ENCODE measurements at places on chromosomes 7 and 10.

- no peak for DNase-seq
Observed at GRCh38 chr10:94024407-94024806, 30.7 kb downstream of the PLCE1 start.

GRCh38 chr7:22944022-22944421, 69.9 kb downstream of the HYCC1 start:
- DNase-seq = no peak

GRCh38 chr7:112484671-112485167, 3.9 kb downstream of the LSMEM1 start:
- no peak for DNase-seq

- DNase-seq = no peak
Observed at GRCh38 chr10:22228167-22228938, 10.5 kb upstream of the EBLN1 start.

DNA sequence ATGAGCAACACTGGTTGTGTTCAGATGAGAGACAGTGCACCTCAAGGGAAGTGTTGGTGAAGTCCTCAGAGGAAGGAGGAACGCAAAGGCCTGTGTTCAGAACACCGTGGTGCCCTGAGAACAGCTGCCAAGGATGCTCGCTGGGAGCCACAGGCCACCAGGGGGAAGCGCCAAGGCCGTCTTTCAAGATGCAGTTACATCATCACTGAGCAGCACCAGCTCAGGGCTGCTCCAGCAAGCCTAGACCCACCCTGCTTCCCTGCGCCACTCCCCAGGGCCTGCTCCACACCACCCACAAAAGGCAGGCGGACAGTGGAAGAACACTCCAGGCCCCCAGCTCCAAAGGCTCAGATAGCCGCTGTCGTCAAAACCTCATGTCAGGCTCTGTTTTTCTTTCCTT, 378.8 kb downstream of the DPP6 start:
- no peak for DNase-seq

DNA sequence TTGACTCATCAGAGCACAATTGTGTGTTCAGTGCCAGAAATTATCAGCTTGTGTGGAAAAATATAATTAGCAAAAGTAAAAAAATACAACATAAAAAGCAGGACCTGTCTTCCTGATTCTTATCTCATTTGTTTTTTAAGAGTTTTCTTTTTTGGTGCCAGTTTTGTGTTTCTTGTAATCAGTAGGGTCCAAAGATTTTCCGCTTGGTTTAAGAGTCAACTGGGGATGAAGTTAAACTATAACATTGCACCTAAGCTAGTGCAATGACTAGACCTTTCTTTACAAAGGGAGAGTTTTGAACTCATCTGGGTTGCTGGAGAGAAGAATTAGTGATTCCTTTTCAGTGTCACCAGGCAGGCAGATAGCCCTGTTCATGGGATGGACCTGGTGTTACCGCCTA, 113.4 kb downstream of the PLPP4 start:
- no peak for DNase-seq

DNA sequence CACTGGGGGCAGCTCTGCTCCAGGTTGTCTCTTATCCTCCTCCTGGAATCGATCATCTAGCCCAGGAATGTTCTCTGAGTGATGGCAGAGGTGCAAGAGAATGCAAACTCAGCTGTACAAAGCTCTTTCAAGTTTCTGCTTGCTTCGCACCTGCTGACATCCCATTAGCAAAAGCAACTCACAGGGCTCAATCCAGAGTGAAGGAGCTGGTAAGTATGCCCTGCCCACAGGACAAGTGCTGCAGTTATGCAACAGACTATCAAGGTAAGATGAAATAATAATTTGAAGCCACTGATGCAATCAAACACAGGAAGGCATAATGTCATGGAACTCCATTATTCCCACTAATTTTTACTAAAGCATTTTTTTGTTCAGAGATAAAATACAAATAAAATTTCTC, 122.2 kb downstream of the GRM3 start:
- DNase-seq = no peak

DNA sequence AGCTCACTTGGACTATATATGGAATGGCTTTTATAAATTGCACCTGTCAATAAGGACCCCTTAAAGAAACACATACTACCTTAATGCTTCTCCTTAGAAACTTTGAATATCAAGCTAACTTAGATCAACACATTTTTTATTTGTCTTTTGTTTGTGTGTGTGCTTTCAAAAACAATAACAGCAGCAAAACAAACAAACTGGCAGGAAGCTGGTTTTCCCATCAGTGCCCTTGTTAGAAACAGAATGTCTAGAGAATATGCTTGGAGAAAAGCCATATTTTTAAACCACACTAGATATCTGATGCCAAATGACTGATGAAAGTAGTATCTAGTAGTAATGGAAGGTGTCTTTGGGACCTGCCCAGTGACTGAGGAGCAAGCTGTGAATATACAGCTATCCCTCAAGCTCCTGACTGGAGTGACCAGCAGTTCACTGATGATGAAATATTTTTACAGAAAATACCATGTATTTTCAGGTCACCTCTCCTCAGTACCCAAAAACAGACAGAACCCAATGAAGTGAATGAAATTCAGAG, 1.0 kb downstream of the PDE1C start:
- no peak for DNase-seq

DNA sequence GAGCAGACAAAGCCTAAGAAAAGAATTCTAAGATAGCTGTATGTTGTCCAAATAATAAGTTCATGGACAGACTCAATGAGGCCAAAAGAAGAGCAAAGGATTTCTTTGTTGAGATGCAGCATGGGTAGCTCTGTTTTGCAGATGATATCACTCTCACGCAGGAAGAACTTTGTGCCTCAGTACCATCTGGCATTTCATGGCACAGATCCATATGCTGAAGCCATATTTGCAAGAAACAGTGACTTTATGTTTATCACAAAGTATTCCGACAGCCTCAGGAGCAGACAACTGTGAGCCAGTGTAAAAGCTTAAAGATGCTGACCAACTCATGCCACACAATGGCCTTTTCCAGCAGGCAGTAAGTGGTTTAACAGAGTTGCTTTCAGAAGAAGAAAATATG, 45.5 kb upstream of the RNF148 start:
- DNase-seq = no peak

- no peak for DNase-seq
Observed at GRCh38 chr7:27846388-27846787, 106.4 kb downstream of the TAX1BP1 start.

GRCh38 chr10:120400601-120401000, 56.4 kb upstream of the PLPP4 start:
- no peak for DNase-seq

DNA sequence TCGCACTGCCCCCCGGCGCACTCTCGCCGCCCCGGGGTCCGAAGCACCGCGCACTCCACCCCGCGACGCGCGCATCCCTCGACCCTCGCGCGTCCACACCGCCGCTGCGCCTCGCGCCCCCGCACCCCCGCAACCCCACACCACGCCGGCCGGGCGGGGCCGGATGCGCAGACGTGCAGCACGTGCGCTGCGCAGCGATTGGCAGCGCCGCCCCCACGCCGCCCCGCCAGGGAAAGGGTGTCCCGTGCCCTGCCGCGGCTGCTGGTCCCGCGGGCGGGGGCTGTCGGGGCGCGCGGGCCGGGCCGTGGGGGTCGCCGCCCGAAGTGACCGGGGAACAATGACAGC, 53.7 kb upstream of the KDM7A start:
- DNase-seq = no peak

GRCh38 chr10:58152673-58153263, 114.9 kb downstream of the IPMK start:
- DNase-seq = no peak

- DNase-seq = no peak
Observed at GRCh38 chr7:131501422-131501821, 55.0 kb downstream of the PODXL start.

GRCh38 chr10:106980495-106981451, 183.7 kb downstream of the SORCS1 start:
- DNase-seq = no peak

DNA sequence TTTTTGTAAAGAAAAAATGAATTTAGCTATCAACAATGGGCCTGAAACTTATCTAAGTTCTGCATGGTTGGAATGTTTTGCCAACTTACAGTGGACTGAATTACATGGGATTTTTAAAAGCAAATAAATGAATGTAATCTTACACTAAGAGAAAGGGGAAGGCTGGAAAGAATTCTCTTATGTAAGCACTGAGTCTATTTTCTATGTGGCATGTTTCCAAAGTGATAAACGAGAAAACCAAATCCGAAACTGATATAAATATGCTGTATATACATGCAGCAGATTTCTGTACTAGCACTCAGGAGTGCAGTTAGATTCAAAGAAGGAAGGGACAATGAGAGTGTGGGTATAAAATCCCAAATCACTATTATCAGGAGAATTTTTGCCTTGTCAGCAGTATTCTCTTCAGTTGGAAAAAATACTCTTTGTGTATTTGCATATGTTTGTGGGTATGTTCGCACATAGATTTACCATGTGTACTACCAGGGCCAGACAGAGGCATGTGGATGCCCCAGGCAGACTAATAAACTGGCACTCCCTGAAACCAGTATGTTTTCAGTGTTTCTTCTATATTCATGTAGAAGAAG, 334.3 kb upstream of the SEMA3D start:
- no peak for DNase-seq

DNA sequence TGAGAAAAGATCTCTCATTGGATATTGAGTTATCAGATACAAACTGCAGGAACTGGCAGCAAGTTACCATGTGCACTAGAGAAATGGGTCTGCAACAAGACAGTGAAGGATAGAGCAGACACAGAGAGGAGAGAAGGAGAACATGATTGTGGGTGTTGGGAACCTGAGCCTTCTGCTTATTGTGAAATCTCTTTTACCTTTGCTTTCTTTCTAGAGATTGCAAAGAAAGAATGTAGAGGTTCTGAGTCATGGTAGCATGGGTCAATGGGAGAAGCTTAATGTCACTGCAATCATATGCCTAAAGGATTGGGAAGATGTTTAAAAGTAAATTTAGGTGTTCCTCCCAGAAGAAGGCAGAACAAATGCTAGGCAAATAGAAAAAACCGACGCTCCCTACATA, 821.4 kb downstream of the CCSER2 start:
- DNase-seq = no peak

- DNase-seq = no peak
Observed at GRCh38 chr7:106839511-106839910, 25.6 kb upstream of the PIK3CG start.

DNA sequence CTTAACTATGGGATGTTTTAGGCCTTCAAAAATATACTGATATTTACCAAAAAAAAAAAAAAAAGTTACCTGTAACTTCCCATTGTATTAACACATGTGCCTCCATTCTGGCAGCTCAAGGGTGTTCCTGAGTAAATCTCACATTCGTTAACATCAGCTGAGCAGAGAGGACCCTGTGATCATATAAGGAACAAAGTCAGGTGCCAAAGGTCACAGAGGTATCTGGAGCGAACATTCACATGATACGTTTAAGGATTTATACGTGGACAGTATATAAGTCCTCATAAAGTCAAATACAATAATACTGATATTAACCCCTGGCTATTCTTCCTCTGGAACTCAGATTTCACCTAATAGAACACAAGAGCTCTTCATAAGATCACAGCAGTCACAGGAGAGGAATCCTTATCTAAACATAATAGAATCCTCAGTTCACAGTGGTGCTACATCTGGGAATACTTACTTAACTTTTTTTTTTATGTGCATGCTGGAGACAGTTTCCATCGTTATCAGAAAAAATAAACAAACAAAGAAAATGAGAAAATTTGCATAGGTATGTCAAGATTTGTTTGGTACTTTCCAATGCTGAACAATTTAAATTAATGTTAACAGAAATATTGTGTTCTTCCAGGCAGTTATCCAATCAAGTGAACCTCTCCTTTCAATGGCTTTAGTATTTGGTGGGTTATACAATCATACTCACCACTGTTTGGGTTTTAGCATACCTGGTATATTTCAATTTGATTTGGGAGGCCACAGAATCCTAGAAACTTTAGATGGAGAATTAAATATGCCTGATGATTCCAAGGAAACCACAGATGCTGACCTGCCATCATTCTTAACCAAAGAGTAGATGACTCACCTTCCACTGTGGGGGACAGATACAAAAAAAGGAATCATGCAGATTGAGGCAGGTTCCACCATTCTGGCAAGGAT, 6.6 kb downstream of the CUBN start:
- DNase-seq = no peak

GRCh38 chr7:144729226-144729625, 106.6 kb downstream of the TPK1 start:
- DNase-seq = no peak

- no peak for DNase-seq
Observed at GRCh38 chr7:16634271-16634738, 11.2 kb downstream of the ANKMY2 start.

GRCh38 chr10:126268013-126268920, 120.0 kb downstream of the ADAM12 start:
- no peak for DNase-seq

GRCh38 chr10:131247873-131248272, 63.6 kb downstream of the TCERG1L start:
- no peak for DNase-seq

- no peak for DNase-seq
Observed at GRCh38 chr10:132514821-132515520, 22.6 kb upstream of the INPP5A start.

DNA sequence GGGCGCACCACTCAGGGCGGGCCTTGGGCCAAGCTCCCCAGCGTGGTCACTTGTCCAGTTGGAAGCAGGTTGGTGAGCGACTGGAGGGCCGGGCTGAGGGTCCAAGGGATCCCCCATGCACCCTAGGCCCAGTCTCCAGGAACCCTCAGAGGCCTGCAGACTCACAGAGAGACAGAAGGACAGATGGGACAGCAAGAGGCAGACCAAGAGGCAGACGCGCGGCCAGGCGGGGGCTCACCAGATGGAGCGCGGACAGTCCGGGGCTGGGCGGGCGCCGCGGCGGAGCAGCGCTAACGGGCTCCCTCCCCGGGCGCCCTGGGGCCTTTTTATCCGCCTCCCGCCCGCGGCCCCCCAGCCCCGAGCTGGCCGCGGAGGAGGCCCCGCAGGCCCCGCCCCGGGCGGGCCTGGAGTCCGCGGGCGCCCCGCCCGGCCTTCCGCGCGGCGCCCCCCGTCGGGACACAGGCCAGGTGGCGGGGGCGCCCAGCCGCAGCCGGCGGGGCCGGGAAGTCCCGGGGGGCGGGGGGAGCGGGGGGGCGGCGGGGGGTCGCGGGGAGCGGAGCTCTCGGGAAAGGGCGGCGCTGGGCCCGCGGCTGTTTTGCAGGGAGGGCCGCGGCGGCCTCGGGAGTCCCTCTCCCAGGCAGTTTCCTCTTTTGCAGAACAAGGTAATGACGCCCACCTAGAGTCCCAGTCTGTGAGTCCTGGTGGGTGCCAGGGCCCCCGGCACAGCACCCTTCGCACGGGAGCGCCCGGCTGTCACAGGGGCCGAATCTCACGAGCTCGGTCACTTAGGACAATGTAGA, at the start of gene LOXL4:
LOXL4 (minus strand) TSS at position 301 of the 800 bp plus-strand sequence. CDS start 5,175 bp downstream, outside the sequence.
- peak; percentile 81 for DNase-seq

DNA sequence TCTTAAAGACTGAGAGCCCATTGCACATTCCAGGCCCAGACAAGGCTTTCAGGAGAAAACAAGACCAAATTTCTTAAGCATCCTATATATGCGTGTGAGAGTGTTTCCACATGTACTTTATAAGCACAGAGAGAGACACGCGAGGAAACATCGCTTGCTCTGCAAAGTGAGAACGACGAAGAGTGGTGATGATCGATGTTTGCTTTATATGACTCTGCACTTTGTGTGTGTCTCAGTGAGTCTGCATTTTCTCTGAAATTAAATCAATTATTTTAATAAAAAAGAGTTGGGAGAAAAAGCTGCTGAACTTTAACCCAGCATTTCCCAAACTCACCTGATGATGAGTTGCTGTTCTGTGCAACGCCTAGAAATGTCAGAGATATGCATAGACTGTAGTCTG, 61.7 kb upstream of the ZMIZ1 start:
- DNase-seq = no peak

GRCh38 chr7:117165656-117166055, 157.2 kb downstream of the WNT2 start:
- DNase-seq = no peak

Data from osteocyte (in vitro differentiated cells).